Stimulated activated CD8-positive, alpha-beta memory T cell treated with anti-CD3 and anti-CD28 coated beads, Interleukin-4, amount 100 ng/mL, for 4 hours (primary cell): ENCODE measurements at places on chromosomes 2 and 18.

- no peak for DNase-seq
These were observed 162.1 kb downstream of the BCL2 start for GRCh38 chr18:63157293-63158011.

GRCh38 chr18:67670024-67670543, 153.6 kb upstream of the DSEL start:
- DNase-seq: no peak

- no peak for DNase-seq
These were observed 21.2 kb downstream of the ODC1 start for GRCh38 chr2:10426726-10427617.

GRCh38 chr2:66899648-66900047, 464.7 kb downstream of the MEIS1 start:
- DNase-seq: no peak

- no peak for DNase-seq
These were observed 1392.9 kb upstream of the ACVR2A start for GRCh38 chr2:146451972-146452371.

DNA sequence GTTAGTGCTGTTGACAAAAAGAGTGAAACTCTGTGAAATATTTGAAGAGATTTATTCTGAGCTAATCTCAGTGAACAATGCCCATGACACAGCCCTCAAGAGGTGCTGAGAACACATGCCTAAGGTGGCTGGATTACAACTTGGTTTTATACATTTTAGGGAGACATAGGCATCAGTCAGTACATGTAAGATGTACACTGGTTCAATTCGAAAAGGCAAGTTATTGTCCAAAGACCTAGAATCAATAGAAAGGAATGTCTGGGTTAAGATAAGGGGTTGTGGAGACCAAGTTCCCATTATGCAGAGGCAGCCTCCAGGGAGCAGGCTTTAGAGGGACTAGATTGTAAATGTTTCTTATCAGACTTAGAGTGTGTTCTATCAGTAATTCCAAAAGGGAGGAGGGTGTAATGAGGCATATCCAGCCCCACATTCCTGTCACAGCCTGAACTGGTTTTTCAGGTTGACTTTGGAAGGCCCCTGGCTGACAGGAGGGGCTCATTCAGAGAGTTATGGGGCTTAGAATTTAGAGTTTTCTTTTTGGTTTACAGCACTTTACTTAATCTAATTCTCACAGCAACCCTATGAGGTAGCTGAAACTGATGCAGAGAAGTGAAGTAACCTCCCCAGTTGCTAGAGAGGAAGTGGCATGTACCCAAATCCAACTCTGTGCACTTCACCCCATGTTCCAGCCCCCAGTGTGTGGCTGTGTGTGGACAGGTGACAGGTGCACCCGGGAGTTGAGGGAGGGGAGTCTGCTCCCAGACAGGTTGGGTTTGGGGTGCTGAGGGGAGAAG, 28.3 kb upstream of the ASAP2 start:
- DNase-seq: no peak

GRCh38 chr18:48809365-48809764, 141.4 kb downstream of the SMAD7 start:
- DNase-seq: no peak

- no peak for DNase-seq
These were observed 206.1 kb upstream of the SETBP1 start for GRCh38 chr18:44474591-44474990.

GRCh38 chr2:46847185-46847710, 68.4 kb downstream of the MCFD2 start:
- no peak for DNase-seq
